ENCODE measurements at places on chromosomes 1 and 21.
A peak's percentile ranks its signal among the peaks of the same experiment; 100 is the strongest.

- no peak for DNase-seq
Observed at GRCh38 chr1:79982211-79982610, 975.7 kb upstream of the ADGRL4 start.

DNA sequence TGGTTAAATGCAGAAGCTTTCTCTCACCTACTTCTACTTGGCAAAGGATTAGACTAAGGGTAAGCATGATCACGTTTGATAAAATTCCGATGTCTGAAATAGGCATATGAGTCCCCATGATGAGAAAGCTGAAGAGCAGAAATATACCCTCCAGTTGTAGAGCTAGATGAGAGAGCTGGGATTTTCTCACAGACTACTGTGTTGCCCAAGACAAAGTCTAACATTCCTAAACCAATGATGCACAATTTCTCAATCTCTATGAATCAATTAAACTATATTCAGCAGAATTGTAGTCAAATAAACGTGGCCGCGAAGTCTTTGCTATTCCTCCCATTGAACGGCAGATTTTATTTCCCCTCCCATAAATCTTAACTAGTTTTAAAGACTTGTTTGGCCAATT, 699.2 kb downstream of the KCNT2 start:
- no peak for DNase-seq

- no peak for DNase-seq
Observed at GRCh38 chr21:25983745-25984144, 186.8 kb downstream of the APP start.

DNA sequence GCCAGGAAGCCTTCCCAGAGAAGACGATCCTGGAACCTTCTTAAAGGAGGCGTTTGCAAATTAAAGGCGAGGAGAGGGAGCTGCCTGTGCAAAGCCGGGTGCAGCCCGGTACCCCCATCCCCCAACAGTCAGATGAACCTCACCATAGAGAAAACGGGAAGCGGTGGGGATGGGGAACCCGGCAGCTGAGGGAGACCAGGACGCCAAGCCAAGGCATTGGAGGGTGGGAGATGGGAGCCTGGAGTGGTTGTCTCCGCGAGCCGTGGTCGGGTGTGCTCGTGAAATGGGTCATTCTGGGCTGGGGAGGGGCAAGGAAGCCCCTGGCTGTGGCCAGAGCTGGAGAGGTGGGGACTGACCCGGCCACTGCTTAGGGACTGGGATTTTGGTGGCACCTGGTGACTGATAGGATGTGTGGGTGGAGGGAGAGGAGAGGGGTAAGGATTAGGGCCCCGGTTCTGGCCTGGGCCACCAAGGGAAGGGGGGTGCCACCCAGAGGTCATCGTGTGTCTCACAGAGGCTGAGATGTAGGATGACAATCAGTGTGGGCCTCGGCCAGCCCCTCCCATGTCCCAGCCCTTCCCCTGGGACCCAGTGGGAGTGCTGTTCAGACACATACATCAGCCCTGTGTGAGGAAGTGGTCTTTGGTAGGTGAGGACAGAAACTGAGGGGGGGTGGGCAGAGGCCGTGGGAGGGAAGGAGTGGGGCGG, 676 bp upstream of the PADI2 start:
- DNase-seq = peak; percentile 68

GRCh38 chr1:65147424-65148177, 402 bp upstream of the AK4 start:
- peak; percentile 80 for DNase-seq

DNA sequence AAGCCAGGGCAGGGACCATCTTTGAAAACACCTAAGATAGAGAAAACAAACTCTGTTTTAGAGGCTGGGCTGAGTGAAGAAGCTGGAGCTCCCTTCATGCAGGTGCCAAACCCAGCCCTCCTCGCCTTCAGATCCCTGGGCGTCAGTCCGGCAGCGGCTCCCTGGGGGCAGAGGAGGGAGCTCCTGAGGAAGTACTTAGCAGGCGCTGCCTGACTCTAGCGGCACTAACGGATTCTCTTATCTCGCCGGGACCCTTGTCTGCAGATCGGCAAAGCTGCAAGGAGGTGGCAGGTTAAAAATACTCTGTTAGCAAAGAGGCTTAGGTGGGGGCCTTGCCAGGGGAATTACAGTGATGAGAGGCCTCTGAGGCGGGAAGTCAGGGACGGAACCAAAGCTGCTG, 79.6 kb downstream of the PLXNA2 start:
- DNase-seq = no peak

DNA sequence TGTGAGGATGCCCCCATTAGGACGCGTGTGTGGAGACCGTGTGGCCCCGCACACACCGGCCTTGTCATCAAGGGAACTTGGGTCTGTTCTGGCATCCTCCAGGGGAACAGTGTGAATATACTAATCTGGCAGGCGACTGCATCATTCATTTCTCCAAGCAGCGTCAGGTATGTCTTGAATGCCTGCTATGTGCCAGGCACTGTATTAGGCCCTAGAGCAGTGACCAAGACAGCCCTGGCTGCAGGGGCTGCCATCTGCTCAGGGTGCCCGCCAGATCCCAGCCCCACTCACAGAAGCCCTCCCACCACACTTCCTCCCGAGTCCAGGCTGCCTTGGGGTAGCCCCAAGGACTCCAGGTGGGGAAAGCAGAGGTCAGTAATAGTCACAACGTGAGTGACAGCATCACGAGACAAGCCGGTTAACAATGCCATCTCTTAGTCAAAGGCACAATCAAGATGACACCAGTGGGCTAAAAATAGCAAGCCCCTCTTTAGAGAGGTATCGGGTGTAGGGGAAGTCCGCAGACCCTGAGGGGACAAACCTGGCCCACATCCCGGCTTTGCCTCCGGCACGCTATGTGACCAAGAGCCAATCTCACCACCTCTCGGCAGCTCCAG, 7.5 kb upstream of the LAPTM5 start:
- peak; percentile 85 for DNase-seq

DNA sequence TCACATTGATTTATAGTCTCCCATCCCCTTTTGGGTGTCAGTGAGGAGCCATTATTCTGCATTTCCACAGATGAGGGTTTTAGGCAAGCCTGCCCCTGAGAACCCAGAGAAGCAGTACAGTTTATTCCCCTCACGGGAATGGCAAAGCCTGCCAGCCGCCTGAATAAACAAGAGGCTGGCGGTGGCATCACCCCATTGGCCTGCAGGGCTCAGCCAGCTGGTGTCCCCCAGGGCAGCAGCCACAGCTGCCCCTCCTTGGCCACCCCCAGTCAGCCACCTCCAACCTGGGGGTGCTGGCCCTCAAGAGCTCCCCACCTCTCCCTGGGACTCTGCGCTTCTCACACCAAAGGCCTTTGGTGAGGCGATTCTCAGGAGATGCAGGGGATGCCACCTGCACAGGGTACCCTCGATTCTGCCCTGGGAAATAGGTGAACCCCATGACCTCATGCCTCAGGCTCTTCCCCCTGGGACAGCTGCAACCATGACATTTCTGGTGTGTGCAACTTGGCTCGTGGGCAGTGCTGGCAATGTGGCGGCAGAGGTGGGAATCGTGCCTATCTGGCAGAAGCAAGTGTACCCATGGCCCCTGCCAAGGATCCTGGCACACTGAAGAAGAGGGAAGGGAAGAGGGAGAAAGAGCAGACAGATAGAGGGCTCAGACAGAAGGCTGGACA, 14.0 kb downstream of the OLFML2B start:
- DNase-seq = no peak

DNA sequence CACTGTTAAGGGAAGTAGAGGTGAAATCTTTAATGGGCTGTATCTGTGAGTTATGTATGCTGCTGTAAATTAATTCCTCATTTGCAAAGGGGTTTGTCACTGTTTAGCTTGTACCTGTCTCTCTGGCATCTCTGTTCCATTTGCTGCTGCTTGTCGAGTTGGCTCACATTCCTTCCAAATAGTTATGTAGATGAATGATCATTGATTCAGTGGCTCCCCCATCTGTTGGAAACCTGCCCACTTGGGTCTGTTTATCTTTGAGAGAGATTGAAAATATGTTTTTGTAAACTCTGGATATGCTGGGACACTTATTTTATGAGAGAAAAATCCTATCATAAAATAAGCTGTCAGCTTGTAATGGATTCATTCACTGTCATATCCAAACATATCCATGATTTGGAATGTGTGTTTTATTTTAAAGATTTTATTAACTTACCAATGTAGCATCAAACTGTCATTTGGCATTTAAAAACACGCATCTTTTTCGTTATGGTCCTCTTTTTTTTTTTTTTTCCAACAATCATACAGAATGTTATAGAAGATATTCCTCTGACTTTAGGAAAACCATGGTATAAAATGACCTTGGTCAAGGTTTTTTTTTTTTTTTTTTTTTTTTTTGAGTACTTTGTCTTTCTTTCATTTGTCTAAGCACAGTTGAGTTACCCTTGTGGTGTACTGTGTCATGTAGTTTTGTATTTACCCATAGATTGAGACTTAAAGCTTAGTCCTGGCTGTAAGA, 3.5 kb downstream of the RYR2 start:
- DNase-seq = no peak

DNA sequence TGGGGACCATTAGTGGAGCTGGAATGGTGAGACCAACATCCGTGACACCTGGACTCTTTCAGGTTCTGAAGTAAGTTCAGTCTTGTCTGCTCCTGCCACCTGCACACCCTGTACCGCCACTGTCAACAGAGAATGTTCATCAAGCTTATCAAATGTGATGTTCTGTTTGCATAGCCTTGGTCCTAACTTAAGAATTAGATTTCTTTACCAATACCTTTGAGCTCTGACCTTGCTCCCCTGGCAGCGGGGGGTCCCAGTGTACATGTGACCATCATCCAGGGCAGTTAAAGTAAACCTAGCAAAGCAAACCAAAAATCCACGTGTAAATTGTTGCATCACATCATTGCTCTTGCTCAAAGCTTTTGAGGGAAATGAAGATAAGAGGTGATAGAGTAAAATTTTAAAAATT, 14.5 kb downstream of the SLC25A33 start:
- DNase-seq = no peak

DNA sequence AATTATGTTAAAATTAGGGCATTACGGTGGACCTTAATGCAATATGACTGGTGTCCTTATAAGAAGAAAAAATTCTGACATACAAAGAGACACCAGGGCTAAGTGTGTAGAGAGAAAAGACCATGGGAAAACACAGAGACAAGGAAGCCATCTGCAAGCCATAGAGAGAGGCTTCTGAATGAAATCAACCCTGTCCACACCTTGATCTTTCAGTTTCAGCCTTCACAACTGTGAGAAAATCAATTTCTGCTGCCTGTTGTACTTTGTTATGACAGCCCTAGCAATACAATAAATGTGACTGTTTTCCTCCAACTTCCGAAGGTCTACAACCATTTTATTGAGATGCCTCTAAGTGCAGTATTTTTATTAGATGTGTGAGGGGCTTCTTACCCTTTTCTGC, 1407.2 kb downstream of the MRPL39 start:
- no peak for DNase-seq

- no peak for DNase-seq
Observed at GRCh38 chr1:115952547-115952946, 23.8 kb upstream of the SLC22A15 start.

DNA sequence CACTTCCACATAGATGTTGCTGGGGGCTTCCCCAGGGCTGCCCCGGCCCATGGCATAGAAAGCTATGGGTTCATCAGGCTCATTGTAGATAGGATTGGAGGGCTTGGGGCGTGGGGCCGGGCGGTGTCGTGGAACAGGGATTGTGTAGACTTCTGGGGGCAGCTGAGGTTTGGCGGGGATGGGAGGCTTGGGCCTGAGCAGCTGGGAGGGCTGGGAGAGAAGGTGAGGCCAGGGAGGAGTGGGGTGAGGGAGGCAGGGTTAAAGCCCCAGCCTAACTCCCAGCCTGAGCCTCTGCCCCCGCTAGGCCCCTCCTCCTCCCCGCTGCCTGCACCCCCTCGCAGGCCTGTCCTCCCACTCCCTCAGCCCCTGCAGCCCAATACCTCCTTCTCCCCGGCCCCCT, 7.4 kb downstream of the SH2D2A start:
- no peak for DNase-seq

DNA sequence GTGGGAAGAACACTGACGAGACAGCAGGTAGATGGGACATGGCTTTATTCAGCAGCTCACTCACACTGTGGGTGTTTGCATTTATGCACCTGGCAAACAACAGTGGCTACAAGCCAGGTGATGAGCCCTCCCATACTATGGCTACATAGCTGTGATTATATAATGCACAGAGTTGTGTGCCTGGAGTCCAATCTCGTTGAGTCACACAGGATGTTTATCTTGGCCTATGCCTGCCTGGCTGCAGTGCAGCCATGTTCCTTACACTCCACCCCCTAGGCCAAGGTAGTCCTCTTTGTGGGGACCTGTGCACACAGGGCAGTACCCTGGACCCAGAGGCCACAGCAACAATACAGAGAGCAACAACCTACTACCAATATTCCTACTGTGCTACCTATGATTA, 1643.8 kb downstream of the MRPL39 start:
- DNase-seq = no peak

GRCh38 chr1:95407886-95408291, 173.9 kb downstream of the RWDD3 start:
- no peak for DNase-seq

DNA sequence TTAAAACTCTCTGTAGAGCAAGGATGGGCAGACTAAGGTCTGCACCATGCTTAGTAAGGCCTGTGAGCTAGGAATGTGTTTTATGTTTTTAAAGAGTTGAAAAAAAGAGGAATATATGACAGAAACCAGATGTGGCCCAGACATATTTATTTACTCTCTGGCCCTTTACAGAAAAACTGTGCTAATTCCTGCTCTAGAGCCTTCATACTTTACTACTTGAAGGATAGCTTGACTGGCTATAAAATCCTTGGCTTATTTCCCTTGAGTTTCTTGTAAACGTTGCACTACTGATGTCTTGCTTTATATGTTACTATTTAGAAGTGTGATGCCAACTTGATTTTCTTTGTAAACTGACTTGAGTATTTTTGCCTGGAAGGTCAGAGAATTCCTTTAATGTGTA, 33.5 kb downstream of the CTBS start:
- no peak for DNase-seq

- no peak for DNase-seq
Observed at GRCh38 chr1:115624859-115625258, 16.9 kb upstream of the VANGL1 start.

DNA sequence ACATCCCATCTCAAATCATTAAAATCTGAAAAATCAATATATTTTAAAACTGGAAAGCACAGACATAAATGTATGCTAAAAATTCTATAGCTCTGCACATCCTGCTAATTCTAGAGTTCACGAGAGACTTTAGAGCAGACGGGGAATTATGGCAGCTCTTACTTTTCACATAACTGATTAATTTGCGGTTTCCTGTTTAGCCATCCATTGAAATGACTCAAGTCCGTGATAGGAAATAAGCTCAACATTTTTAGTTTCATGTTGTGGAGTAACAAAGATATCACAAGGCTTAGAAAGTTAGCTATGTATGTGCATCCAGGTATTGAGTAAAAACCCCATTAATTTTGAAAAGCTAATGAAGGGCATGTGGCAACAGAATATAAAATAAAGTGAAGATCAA, 123.2 kb downstream of the SMYD2 start:
- DNase-seq = no peak

- DNase-seq = no peak
Observed at GRCh38 chr1:115718011-115718754, 50.3 kb downstream of the CASQ2 start.

- peak; percentile 4 for DNase-seq
Observed at GRCh38 chr21:29849735-29850176, 90.0 kb downstream of the GRIK1 start.

- no peak for DNase-seq
Observed at GRCh38 chr1:56948403-56949023, 17.3 kb downstream of the C8B start.

GRCh38 chr1:3525551-3526482, 71.4 kb downstream of the ARHGEF16 start:
- no peak for DNase-seq

- DNase-seq = no peak
Observed at GRCh38 chr1:221795380-221795779, 53.5 kb upstream of the DUSP10 start.
